ENCODE measurements at places on chromosomes 6 and 20.

DNA sequence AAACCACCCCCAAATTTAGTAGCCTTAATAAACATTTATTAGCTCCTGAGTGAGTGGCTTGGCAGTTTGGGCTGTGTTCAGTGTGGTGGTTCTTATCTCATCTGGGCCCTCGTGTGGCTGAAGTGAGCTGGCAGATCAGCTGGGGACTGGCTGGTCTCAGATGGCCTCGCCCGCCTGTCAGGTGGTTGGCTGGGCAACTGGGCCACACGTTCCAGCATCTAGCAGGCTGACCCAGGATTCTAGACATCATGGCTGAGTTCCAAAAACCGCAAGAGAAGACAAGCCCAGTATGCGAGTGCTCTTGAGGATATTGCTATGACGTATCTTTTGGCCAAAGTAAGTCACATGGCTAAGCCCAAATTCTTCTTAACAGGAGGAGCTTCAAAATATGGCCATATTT lies 28.9 kb downstream of the EIF2S2 start:
- no peak for DNase-seq

DNA sequence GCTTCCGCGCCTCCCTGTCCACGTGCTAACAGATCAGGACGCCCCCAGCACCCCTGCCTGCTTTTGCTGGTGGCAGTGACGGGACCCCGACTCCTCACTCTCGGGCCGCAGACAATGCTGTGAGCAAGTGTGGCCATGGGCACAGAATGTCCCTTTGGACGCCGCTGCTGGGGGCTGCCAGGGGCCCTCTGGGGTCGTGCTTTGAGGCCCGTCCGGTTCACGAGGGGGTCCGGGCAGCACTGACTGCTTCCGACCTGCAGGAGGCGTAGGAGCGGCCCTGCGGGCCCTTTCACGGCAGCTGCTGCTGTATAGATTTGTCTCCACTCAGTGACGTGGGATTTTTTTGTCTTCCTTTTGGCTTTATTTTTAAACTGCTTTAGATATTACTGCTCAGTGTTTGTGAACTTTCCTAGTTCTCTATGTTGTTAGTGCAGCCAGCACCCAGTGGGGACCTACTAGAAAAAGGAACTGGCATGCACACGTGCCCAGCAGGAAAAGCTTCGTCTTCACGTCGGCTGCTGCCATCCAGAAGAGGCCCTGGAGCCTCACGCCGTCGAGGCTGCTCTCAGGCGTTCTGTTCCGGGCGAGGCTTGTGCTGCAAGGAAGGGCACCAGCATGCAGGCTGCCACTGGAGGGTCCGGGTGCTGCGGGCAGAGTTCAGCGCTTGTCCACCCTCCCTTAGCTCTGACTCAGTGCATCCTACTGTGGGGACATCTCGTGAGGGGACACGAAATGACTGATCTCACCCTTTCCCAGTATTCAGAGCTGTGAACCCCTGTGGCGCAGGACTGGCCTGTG lies 21.7 kb downstream of the UCKL1 start:
- no peak for DNase-seq

DNA sequence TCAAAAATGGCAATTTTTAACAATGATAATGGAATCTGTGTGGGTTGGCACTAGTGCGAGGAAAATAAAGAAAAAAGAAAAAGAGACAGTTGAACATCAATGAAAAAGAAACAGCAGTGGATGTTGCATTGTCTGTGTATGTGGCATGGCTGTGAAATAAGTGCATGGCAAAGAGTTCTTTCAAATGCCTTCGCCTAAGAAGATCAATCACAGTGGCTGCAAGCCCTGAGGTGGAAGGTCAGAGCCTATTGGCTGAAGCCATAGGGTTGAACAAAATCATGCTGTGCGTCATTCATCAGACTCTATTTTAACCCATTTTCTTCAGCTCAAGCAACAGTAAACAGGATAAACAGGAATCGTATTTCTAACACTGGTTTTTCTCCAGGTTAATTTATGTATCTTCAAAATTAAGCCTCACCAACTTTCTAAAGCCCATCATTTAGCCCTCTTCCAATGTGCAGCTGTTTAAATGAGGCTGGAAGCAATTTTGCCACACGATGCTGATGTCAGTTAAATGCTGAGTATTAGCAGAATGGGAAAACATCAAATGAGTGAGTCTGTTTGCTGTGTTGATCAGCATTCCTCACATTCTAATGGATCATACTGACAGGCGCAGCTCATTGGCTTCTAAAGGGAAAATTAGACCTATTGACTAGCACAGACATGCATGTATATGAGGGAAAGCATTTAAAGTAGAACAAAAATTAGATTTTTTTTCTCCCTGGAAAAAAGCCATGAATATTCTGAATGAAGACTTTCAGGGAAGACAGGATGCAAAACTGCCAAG lies 955.9 kb upstream of the EYS start:
- no peak for DNase-seq

DNA sequence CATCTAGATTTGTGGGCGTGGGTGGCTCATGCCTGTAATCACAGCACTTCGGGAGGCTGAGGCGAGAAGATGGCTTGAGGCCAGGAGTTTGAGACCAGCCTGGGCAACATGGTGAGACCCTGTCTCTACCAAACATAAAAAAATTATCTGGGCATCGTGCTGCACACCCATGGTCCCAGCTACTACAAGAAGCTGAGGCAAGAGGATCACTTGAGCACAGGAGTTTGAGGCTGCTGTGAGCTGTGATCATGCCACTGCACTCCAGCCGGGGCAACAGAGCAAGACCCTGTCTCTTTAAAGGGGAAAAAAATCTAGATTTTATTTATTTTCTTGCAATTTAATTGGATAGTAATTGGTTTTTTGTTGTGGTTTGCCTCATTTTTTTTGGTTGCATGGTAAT lies 53.6 kb downstream of the DEK start:
- DNase-seq = no peak

DNA sequence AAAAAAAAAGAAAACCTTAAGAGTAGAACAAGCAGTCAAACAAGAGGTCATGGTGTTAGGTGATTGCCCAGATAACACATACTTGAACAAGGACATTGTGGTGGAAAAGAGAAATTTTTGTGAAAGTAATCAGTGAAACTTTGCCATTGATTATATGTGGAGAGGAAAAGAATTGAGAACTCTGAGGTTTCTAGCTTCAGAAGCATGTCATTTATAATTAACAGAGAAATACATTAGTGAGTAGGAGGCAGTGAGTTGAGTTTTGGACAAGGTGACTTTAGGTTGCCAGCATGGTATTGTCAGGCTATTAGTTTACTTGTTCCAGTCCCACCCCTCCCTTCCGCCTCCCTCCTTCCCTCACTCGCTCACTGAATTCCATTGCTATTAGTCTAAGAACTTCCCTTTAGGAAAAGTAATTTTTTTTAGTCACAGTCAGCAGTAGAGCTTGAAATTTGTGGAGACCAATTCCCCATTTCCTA lies 17.2 kb downstream of the TAB2 start:
- no peak for DNase-seq

DNA sequence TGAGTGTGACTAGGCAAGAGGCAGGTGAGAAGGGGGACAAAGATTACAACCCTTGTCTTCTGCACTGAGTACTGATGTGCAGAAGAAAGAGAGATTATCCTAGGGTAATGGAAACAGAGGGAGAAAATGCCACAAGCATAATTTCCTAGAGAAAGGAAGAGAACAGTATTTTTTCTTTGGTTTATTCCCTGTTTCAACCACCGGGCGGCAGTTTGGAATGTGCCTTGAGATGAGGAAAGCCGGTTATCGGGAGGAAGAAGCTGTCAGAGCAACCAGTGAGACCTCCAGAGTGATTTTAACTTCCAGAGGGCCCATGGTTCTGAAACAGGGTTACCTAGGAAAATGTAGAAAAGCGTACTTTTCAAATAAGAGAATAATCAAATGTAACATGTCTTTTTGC lies 121.4 kb downstream of the REV3L start:
- no peak for DNase-seq

- no peak for DNase-seq
Observed at GRCh38 chr6:27452496-27452897, 20.4 kb downstream of the ZNF184 start.

- DNase-seq = no peak
Observed at GRCh38 chr6:36422714-36423100, 19.9 kb downstream of the PXT1 start.

GRCh38 chr6:128803911-128804310 lies 79.0 kb upstream of the LAMA2 start:
- no peak for DNase-seq

GRCh38 chr6:108920751-108921150 lies 72.5 kb downstream of the ARMC2 start:
- no peak for DNase-seq

DNA sequence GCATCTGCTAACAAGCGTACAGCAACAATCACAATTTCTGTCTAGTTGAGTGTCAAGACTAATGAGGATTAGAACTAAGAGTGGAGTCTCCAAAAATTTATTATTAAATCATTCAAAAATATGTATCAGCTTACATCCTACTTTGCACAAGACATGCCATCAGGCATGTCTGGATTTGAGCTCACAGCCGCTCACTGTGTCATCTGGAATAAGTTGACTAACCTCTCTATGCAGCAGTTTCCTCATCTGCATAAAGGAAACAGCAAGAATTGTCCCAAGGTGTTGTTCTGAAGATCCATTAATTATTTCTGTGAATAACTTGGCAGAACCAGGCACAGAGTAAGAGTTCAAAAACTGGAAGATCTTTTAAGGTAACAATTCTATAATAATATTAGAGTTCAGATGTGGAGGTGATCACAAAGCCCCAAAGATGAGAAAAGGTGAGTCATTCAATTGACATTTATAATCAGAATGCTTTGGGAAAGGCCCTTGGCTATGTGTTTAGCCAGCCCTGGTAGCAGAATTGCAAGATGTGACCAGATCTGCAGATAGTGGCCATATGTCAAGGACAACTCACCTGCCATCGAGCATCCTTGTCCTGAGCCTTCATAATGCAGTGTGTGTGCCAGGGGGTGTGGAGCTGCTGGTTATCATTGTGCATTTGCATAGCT lies 264.0 kb downstream of the FOXA2 start:
- no peak for DNase-seq

- DNase-seq = no peak
Observed at GRCh38 chr20:54515793-54516628, 40.6 kb downstream of the DOK5 start.

- no peak for DNase-seq
Observed at GRCh38 chr6:20034408-20034769, 177.9 kb downstream of the MBOAT1 start.

- DNase-seq = no peak
Observed at GRCh38 chr20:45253261-45253660, 1.1 kb downstream of the SLPI start.

DNA sequence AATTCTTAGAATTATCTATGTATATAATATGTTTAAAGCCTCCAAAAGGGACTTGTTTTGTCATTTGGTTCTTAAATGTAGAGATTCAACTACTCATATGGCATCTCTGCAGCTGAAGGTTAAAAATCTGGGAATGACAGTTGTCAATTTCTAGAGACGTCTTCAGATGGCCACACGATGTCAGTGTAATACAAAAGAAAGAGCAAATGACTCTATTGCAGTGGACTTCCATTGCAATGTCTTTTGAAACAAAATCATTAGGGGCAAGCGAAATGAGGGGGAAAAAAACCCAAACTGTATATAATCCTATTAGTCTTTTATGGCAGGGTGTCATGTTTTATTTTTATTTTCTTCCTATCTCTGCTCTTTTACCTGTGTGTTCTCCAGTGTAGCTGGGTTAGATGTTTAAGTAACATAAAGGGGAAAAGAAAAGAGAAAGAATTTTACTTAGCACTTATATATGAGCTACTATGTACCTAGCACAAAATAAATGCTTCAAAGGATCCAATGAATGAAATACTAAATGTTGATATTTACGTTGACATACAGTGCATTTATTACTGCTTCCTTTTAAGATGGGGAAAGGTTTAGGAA lies 26.2 kb downstream of the CCN2 start:
- DNase-seq = no peak

DNA sequence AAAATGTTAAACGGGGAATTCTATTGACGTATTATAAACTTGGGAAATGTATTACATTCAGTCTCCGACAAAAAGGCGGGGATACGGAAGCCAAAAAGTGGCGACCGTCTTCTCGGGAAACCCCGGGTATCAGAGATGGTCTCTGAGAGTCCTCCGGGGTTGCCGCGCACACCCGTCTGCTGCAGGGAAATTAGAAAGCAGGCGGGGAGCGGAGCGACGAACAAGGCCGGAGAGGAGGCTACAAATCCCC lies 1.5 kb downstream of the SALL4 start:
- no peak for DNase-seq

- no peak for DNase-seq
Observed at GRCh38 chr6:83885984-83886383, 26.5 kb downstream of the CYB5R4 start.

DNA sequence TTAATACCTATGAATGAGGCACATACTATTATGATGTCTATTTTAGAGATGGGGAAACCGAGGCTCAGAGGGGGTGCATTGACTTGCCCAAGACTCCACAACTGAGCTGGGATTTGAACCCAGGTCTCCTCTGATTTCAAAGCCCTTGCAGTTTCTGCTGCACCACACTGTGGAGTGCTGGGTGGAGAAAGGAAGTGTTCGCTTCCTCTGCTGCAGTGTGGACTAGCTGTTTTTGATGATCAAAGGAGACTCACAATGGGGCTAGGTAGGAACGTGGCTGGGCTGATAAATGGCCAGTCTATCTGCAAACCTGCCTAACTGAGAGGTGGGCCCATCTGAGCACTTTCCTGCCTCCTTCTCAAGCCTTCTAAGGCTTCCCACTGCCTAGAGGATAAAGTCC lies 87.2 kb downstream of the CD40 start:
- DNase-seq = no peak

- DNase-seq = no peak
Observed at GRCh38 chr20:57221916-57222630, 44.4 kb downstream of the BMP7 start.

DNA sequence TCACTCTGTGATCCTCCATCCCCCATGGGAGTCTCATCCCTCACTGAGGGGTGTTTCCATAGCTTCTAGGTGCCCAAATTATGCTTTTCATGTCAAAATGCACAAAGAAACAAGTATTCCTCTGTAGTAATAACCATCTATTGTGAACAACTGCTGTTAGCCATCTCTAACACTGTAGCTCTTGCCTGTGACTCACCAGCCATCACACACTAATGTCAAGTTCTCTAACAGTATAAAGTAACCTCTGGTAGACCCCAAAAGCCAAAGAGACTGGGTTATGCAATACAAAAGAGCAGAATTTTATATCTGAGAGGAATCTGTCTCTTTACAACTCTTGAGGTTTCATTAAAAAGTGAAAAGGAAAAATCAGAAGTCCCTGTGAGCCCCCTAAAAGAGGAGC lies 25.4 kb upstream of the IYD start:
- no peak for DNase-seq

- DNase-seq = no peak
Observed at GRCh38 chr6:166616261-166617238, 10.5 kb downstream of the RPS6KA2 start.

DNA sequence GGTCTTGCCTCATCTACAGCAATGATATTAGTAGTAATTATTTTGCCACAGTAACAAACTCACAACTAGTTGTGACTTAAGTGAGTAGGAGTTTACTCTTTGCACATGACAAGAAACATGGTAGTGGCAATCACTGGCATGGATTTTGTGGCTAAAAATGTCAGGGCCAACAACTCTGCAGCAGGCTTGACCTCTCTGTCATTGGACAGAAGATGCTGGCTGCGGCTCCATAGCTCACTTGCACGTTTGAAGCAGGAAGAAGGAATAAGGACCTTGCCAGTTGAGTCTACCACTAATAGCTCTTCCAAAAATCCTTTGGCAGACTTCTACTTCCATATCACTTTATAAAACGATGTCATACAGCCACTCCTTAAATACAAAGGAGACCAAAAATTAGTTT lies 117.3 kb downstream of the ADGRG6 start:
- no peak for DNase-seq
